ENCODE measurements at places on chromosomes 7 and 10. TPM values are rescaled to one million over a fixed set of nuclear protein-coding genes. Genes with fewer than 3 reads are reported as not detected.

The VPS26A gene
- 51.1 TPM for total RNA-seq

The LFNG gene
- total RNA-seq = 11.6 TPM

The C10orf53 gene
- not detected for total RNA-seq

The STAG3 gene
- 7.1 TPM for total RNA-seq

The STEAP2 gene
- total RNA-seq = 20.1 TPM

The GIMAP7 gene
- total RNA-seq = 23.8 TPM

The PRSS37 gene
- not detected for total RNA-seq

DNA sequence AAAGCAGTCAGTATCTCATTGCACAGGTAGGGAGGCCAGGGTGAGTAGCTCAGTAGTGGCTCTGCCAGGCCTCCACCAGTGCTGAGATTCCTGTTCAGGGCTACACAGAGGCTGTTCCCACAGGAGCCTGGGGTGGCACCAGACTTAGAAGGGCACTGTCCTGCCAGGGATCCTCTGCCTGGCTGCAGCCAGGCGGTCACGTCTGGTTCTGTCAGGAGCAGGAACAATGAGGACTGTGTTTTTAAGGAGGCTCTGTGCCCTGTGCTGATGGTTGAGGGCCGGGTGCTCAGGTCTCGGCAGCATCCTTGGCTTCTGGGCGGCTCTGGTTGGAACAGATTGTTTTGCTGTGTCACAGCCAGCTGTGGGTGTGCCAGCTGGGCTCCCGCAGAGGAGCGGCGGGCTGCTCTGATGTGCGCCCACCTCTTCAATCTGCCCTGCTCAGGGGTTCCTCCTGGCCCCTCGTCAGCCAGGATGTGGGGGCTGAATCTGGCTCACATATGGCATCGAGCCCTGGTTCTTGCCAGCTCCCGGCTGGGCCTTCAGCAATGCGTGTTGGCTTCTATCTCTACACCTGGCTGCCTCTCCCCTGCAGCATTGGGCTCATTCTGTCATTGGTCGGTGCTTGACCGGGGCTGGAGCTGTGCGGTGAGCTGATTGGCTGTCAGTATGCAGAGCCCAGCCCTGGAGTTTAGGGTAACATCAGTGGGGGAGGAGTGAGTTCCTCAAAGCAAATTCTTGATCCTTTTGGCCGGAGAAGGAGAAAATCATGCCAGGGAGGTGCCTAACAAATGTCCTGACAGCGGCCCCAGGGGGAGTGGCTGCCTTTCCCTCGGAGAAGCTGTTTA is 41.2 kb downstream of the TACR2 start:
- no peak overlapping the region for H3K27ac ChIP-seq
- peaks cover 6% of the 10 kb centered on the region for H3K36me3 ChIP-seq
- H3K4me1 ChIP-seq = no peaks in the 10 kb centered on the region
- DNase-seq = no peak
- no peaks in the 10 kb centered on the region for H3K27me3 ChIP-seq
- no peak overlapping the region for H3K4me3 ChIP-seq

DNA sequence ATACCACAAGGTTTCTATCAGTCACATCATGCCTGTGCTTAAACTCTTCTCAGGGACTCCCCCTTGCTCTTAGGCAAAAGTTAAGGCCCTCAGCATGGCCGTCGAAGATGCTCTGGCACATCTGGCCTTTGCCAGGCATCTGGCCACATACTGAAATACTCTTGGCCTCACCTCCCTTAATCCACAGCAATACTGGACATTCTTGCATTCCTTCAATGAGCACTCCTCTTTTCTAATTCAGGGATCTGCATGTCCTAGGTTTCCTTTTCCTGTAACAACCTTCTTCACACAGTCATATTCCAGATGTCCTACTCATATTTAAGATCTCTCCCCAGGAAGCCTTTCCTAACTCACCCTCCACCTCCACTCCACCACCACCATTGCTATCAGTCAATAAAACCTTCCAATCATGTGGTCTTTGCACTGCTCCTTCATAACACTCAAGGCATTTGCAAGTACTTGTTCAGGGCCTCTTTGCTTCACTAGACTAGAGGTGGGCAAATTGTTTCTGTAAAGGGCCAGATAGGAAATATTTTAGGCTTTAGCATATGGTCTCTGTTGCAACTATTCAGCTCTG is 216.6 kb downstream of the KCNMA1 start:
- peaks cover 8% of the 10 kb centered on the region for H3K4me1 ChIP-seq
- no peaks in the 10 kb centered on the region for H3K27me3 ChIP-seq
- no peak for DNase-seq
- no peak overlapping the region for H3K4me3 ChIP-seq

DNA sequence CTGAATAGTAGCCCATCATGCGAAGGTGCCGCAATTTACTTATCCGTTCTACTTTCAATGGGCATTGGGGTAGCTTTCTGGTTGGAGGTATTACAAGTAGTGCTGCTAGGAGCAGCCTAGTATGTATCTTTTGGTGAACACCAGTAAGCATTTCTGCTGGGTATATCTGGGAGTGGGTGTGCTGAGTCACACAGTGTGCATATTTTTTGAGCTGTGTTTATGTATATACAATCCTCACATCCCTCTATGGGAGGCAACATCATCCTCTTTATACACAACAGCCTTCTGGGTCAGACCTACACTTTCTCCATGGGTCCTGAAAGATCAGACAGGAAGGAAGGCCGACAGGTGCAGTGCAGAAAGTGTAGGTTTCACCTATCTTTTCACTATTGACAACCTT is 36.3 kb downstream of the PYROXD2 start:
- H3K27ac ChIP-seq = no peak overlapping the region
- peaks cover 65% of the 10 kb centered on the region for H3K36me3 ChIP-seq
- H3K4me3 ChIP-seq = no peak overlapping the region
- H3K4me1 ChIP-seq = peaks cover 4% of the 10 kb centered on the region
- DNase-seq = no peak
- H3K27me3 ChIP-seq = no peaks in the 10 kb centered on the region

GRCh38 chr10:44070282-44070681 is 314.6 kb downstream of the CXCL12 start:
- no peak for DNase-seq
- no peak overlapping the region for H3K27ac ChIP-seq
- no peak overlapping the region for H3K4me3 ChIP-seq
- H3K36me3 ChIP-seq = no peaks in the 10 kb centered on the region

DNA sequence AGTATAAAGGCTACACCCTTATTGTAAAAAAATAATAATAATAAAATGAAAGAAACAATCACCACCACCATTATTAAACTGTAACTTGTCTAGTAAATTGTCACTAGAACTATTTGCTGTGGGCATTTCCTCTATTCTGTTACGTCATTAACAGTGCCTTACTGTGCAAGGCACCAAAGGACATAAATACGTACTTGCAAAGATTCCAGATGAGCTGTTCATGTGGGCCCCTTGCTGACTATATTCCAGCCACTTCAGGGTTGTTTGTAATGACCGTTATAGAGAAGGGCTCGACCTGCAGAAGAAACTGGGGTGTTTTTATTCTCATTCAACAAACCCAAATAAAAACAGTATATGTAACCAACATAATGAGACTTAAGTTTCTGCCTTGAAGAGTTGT is 60.4 kb downstream of the KLRG2 start:
- H3K36me3 ChIP-seq = peaks cover 79% of the 10 kb centered on the region
- no peak for DNase-seq
- no peak overlapping the region for H3K27ac ChIP-seq
- H3K27me3 ChIP-seq = no peaks in the 10 kb centered on the region

DNA sequence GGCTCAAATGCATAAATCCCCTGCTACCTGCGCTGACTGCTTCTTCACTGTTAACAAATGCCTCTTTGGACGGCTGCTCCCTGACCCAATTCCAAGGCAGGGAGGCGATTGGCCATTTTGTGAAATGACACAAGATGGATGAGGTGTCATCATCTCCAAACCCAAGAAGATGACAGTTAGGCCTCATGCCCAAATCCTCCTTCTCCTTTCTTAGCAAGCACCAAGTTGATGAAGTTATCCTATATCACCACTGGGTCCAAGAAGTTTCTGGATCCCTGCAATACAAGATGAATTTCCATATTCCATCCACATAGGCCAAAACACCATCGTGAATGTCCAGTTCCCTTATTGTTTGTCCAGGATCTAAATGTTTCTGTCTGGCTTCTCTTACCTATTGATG is 98.5 kb upstream of the RAB11FIP2 start:
- no peak for DNase-seq
- no peak overlapping the region for H3K27ac ChIP-seq
- no peak overlapping the region for H3K4me3 ChIP-seq
- no peaks in the 10 kb centered on the region for H3K4me1 ChIP-seq

DNA sequence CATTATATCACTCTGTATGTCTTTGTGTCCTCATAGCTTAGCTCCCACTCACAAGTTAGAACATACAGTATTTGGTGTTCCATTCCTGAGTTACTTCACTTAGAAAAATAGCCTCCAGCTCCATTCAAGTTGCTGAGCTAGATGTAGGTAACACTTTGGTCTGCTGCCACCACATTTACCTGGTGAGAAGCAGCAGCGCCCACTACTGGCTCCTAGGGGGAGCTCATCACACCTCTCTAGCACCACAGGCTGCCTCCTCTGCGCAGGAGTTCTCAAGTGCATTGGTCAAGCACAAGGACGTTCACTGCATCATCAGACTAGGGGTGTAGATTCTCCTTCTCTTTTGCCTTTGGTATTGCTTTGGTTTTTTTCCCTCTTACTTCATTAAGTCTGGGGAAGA is 530.9 kb upstream of the AUTS2 start:
- H3K27ac ChIP-seq = no peak overlapping the region
- H3K27me3 ChIP-seq = no peaks in the 10 kb centered on the region
- H3K36me3 ChIP-seq = no peaks in the 10 kb centered on the region
- DNase-seq = no peak
- H3K4me1 ChIP-seq = no peaks in the 10 kb centered on the region

GRCh38 chr7:100167912-100168323 is 499 bp downstream of the GAL3ST4 start:
- peak overlapping the region; percentile 86 for H3K27ac ChIP-seq
- no peaks in the 10 kb centered on the region for H3K27me3 ChIP-seq
- H3K4me3 ChIP-seq = peak overlapping the region; percentile 54
- no peak for DNase-seq
- no peaks in the 10 kb centered on the region for H3K36me3 ChIP-seq

DNA sequence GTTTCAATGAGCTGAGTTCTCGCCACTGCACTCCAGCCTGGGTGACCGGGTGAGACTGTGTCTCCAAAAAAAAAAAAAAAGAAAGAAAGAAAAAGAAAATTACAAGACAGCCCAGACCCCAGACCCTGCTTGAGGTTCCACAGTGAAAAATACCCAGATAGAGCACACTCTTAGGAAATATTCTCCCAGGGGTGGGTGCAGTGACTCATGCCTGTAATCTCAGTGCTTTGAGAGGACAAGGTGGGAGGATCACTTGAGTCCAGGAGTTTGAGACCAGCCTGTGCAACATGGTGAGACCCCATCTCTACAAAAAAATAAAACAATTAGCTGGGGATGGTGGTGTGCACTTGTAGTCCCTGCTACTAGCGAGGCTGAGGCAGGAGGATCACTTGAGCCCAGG is 41.1 kb upstream of the GTF2IRD1 start:
- H3K4me1 ChIP-seq = no peaks in the 10 kb centered on the region
- H3K27me3 ChIP-seq = no peaks in the 10 kb centered on the region
- no peak overlapping the region for H3K4me3 ChIP-seq
- no peak overlapping the region for H3K27ac ChIP-seq
- no peaks in the 10 kb centered on the region for H3K36me3 ChIP-seq

GRCh38 chr7:7681191-7681935 is 37.0 kb downstream of the RPA3 start:
- DNase-seq = no peak
- H3K4me3 ChIP-seq = no peak overlapping the region
- H3K27me3 ChIP-seq = no peaks in the 10 kb centered on the region
- H3K27ac ChIP-seq = peak overlapping the region; percentile 83
- no peaks in the 10 kb centered on the region for H3K4me1 ChIP-seq

- H3K36me3 ChIP-seq = no peaks in the 10 kb centered on the region
- peak; percentile 38 for DNase-seq
Observed at GRCh38 chr7:87312215-87312865, 33.1 kb upstream of the CROT start.

DNA sequence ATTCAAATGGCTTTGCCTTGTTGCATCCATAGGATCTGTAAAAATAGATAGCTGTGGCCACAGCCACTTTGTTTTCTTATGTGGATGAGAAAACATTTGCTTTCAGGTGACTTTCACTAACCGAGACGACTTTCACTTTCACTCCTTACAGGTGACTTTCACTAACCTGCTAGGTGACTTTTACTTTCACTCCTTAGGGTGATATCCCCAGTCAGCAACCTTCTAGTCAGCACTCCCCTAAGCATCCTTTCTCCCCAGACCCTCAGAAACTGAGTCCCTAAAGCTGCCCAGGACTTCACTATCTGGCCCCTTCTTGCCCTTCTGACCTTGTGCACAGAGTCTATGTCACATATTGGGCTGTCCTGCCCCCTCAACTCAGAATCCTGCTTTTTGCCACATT is 177.5 kb downstream of the RELN start:
- DNase-seq = no peak
- H3K4me3 ChIP-seq = no peak overlapping the region
- no peak overlapping the region for H3K27ac ChIP-seq
- H3K27me3 ChIP-seq = no peaks in the 10 kb centered on the region
- peaks cover 5% of the 10 kb centered on the region for H3K4me1 ChIP-seq

- no peaks in the 10 kb centered on the region for H3K4me1 ChIP-seq
- no peak overlapping the region for H3K27ac ChIP-seq
- no peaks in the 10 kb centered on the region for H3K27me3 ChIP-seq
- H3K4me3 ChIP-seq = no peak overlapping the region
- no peaks in the 10 kb centered on the region for H3K36me3 ChIP-seq
- DNase-seq = no peak
Observed at GRCh38 chr10:84547616-84548015, 219.2 kb downstream of the CCSER2 start.

GRCh38 chr7:12322284-12322902 is 81.3 kb downstream of the VWDE start:
- no peak overlapping the region for H3K4me3 ChIP-seq
- no peaks in the 10 kb centered on the region for H3K27me3 ChIP-seq
- no peak overlapping the region for H3K27ac ChIP-seq
- no peak for DNase-seq
- no peaks in the 10 kb centered on the region for H3K4me1 ChIP-seq
- H3K36me3 ChIP-seq = no peaks in the 10 kb centered on the region

- H3K27ac ChIP-seq = no peak overlapping the region
- DNase-seq = no peak
- no peaks in the 10 kb centered on the region for H3K36me3 ChIP-seq
- no peak overlapping the region for H3K4me3 ChIP-seq
Observed at GRCh38 chr10:121133901-121134300, 282.7 kb downstream of the WDR11 start.

Measured in tibial nerve (tissue), 4 donors.